ENCODE measurements at places on chromosomes 1 and 21.

DNA sequence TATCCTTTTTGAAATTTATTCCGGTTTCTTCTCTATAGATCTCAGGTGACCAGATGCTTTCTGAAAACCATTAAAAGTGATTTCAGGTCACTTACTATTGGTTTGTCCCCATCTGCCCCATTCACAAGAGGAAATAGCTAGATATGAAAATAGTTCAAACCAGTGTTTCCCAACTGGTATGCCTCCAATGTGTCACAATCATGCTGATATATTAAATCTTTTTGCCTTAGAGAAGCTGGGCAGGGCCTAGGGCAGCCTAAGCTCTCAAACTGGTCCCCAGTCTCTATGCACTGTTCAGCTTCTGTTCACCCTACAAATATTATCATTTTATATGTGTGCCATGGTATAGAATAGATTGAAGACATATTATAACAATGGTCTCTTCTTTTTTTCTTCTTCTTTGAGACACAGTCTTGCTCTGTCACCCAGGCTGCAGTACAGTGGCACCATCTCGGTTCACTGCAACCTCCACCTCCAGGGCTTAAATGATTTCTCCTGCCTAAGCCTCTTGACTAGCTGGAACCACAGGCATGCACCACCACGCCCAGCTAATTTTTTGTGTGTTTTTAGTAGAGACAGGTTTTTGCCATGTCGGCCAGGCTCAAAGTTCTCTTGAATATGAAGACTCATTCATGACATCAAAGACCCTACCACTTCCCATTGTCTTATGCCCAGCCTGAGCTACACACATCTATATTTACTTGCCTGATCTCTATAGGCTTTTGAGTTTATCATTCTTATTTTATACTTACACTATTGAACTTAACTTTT lies 15.7 kb downstream of the PTPN22 start:
- DNase-seq, result no peak

DNA sequence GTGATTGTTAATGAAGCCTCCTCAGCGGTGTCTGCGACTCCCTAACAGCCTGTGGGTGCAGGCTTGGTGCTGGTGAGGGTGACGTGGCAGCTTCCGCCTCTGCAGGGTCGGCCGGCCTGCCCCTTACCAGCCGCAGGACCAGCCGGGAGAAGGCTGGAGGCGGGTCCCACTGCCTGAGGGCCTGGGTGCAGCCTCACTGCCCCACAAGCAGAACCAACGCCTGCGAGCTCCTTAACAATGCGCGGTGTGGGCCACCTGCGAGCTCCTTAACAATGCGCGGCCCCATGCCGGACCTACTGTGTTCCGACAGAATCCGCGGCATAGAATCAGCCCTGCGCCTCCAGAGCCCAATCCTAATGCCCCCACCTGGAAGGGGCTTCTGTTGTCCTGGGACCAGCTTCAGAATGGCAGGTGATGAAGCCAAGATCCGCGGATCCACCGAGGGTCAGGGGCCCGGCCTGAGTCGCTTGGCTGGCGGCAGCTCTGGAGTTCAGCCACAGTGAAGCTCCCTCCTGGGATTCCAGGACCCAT lies 54.4 kb upstream of the AJAP1 start:
- DNase-seq, result no peak

GRCh38 chr21:30426731-30427130 lies 1.0 kb upstream of the KRTAP13-3 start:
- no peak for DNase-seq

- DNase-seq, result no peak
Measured at GRCh38 chr1:54332781-54333585, 73.2 kb downstream of the SSBP3 start.

DNA sequence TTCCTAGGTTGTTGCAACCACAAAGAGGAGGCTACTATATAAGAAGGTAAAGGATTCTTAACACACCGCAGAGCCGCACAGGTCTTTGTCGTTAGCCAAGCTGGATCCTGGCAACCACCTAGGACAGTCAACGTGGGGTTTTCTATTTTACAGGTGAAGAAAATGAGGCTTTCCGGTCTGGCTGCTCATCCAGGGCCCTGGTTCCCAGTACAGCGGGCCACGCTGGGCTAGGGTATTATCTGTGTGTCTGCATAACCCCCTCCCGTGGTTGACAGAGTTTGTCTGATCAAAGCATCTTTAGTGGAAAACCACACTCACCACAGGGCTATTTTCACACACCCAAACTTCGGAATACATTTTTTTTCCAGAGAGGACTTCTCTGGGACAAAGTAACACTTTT lies 39.0 kb upstream of the PDE9A start:
- no peak for DNase-seq

- DNase-seq, result no peak
Measured at GRCh38 chr1:211541278-211541677, 37.7 kb downstream of the SLC30A1 start.

DNA sequence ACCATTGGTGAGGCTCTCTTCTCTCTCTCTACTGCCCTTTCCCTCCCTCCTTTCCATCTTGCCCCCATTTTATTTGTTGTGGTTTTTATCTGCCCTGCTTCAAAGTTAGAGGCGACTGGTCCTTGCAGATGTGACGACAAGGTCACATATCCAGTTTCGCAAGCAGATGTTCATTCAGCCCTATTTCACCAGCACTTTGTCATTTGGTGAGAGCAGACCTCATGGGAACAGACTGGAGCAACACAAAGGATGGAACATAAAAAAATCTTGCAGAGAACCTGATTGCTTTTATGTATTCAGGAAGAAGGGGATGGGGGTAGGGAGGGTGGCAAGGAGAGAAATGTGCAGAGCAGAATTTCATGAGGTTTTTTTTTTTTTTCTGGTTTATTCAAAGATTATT lies 84.3 kb downstream of the ELAVL4 start:
- no peak for DNase-seq

DNA sequence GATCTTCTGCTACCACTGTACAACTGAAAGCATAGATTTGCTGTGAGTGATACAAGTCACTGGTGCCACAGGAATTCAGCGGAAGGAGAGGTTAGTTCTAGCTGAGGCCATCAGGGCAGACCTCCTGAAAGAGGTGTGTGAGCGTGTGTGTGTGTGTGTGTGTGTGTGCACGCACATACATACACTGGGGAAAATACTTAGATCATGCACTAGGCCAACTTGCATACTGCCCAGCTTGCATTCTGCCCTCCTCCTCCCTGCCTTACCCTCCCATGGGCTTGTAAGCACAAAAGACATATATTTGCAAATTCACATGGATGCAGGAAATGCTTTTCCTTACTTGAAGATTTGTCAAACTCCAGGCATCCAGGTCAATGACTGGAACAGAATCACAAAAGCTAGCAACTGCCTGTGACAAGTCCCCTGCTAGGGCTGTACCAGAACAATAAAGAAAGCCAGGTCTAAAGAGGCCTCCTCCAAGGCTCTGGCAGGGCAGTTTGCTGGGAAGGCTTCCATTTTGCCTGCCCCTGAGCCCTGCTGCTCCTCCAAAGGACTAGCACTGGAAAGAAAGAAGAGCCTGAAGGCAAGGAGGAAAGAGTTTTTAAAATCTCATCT lies 23.2 kb downstream of the PLEKHA6 start:
- no peak for DNase-seq

DNA sequence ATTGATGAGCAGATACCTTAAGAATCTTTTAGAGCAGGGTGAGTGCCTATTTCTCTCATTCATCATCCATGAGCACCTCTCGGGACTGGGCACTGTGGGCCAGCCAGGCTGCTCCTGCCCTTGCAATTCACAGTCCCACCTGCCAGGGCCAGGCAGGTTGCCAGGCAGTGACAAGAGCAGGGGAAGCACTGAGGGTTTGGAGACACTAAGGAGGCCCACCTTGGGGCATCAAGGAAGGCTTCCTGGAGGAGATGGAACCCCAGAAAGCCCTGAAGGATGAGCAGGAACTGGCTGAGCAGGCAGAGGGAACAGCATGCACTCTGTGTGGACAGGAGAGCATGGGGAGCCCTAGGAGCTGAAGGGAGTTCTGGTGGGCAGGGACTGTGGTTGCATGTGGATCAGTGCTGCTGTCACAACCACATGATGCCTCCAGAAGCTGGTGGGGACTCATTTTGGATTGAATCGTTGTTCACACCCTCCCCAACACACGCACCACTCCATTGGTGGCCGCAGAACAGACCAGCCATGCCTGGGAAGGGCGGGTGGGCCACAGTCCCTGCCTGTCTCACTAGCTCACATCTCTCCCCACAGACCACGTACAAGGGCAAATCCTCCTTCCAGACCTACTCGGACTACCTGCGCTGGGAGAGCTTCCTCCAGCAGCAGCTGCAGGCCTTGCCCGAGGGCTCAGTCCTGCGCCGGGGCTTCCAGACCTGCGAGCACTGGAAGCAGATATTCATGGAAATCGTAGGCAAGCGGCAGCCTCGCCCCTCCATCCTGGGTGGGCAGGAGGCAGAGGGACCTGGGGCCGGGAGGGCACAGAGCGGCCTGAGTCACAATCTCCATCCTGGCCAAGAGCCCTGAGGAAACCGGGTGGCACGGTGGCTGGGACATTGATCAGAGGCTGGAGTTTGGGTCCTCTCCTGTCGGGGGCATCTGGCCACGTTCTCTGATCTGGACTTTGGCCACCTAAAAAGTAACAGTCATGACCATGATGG lies 55.1 kb downstream of the DISP3 start:
- no peak for DNase-seq

DNA sequence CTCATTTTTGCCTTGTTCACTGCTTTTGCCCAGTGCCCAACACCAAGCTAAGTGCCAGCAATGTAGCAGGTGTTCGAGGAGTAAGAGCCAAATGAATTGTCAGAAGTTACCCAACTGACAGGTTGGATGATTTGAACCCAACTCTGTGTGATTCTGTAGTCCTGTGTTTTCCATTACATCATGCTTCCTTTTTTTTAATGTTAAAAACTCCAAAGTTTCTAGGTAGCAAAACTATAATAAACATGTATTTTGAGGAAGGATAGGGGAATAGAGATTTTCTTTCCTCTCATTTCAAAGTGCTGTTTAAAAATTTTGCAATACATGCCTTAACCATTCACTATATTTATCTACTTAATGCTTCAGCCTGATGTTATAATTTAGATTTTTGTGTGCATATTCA lies 34.1 kb downstream of the BCL9 start:
- DNase-seq, result no peak

DNA sequence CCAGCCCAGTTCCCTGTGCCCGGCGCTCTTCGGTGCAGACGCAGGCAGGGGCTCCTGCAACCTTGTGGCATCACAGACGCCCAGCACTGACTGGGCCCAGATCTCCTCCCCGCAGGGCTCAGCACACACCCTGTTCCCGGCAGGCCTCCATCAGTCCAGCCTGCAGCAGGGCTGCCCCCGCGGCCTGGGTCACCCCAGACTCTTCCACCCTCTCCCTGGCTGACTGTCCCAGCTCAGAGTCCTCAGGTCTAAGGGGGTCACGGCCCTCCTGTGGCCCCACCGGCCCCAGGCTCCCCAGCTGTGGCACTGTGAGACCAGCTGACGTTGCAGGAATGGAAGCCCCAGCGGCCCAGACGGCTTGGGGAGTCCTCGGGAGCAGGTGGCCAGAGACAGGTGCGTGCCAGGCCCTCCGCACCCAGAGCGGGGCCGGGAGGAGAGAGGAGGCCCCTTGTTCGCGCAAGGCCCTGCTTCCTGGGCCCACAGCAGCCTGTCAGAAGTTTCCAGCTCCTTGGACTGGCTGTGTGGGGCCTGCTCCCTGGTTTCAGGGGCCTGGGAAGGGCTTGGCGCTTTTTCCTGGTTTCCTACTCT lies 4.2 kb downstream of the B3GALT6 start:
- no peak for DNase-seq

DNA sequence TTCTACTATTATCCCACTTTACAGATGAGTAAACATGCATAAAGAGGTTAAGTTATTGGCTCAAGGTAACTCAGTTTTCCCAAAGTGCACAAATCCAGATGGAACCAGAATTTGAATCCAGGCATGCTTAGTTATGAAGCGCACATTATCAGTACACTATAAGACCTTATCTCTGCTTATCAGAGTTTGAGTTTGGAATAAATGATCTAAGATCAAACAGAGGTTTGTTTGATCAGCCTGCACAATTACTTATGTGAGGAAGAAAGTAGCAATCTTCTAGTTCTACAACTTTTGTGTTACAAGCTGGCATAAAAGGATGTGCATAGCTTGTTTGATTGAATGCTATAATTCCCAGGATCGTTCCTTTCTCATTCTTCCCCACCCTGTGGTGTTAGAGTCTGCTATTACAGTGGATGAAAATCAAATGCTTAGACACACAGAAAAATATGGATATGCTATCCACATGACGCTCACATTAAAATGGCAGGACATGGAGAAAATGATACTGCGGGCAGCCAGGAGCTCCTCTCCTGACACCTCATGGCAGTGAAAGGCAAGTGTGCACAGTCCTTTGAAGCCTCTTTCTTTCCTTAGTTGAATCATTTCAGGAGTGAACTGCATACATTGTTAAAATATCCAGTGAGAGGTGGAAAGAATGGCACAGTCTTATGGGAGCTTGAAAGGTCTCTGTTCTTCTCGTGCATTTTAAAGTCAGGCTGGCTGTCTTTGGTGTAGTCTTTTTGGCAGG lies 23.9 kb upstream of the PBX1 start:
- DNase-seq, result no peak

GRCh38 chr1:184595596-184595995 lies 159.1 kb downstream of the EDEM3 start:
- DNase-seq, result no peak

DNA sequence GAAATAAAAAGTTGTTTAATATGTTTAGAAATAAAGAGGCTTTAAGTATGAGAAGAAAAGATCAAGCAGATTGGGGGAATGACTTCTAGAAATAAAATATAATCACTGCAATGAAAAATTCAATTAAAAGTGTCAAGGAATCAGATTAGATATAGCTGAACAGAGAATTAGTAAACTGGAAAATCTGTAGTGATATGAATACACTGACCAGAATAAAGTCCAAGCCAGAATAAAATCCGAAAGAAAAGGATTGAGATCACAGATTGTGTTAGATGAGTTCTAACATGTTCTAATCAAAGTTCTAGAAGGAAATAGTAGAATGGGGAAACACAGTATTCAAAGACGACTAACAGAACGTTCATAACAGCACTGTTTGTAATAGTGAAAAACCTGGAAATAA lies 73.1 kb upstream of the C1orf105 start:
- no peak for DNase-seq

GRCh38 chr1:15799928-15800835 lies 7.3 kb downstream of the UQCRHL start:
- DNase-seq, result peak; percentile 81

DNA sequence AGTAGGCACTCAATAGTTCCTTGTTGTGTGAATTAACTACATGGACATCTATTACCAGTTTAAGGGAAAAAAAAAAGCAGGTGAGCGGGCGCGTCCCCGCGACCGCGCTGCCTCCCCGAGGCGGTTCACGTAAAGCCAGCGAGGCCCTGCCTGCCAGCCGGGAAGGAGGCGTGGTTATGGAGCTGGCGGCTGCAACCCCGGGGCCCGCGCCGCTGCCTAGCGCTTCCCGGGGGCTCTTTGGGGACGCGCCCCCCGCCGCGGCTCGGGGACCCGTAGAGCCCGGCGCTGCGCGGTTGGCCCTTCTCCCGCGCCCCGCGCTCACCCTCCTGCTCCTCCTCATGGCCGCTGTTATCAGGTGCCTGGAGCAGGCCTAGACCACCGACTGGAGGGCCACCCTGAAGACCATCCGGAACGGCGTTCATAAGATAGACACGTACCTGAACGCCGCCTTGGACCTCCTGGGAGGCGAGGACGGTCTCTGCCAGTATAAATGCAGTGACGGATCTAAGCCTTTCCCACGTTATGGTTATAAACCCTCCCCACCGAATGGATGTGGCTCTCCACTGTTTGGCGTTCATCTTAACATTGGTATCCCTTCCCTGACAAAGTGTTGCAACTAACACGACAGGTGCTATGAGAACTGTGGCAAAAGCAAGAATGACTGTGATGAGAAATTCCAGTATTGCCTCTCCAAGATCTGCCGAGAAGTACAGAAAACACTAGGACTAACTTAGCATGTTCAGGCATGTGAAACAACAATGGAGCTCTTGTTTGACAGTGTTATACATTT lies 2.6 kb upstream of the CC2D1B start:
- DNase-seq, result peak; percentile 79

- DNase-seq, result no peak
Measured at GRCh38 chr1:60762911-60763310, 319.4 kb upstream of the NFIA start.
